WTC11 (cell line): ENCODE measurements at places on chromosomes 4 and X. TPM values are rescaled to one million over a fixed set of nuclear protein-coding genes. Genes with fewer than 3 reads are reported as not detected.

CENPVL3 gene
- 3.3 to 4.9 TPM (median 4.4 TPM) in 3 replicates for total RNA-seq

ZNF157 gene
- total RNA-seq = 1.7 to 2.0 TPM (median 1.8 TPM) in 3 replicates

DNA sequence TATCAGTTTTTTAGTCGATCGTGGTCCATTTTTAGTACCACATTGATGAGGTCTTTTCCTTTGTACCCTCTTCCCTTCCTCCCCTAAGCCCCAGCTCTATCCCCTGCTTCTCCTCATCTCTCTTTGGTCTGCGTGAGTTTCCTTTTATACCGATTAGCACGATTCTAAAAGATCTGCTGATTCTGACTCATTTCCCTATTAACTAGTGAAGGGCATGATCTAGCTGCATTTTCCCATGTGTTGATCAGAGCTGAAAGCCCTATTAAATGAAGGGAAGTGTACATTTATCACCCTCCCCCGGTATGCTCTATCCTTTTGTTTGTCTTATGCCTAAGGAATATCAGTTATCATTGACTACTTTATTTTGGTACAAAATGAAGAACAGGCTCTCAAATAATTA is 181.7 kb upstream of the NPY2R start:
- DNase-seq = no peak

- DNase-seq = no peak
These were observed 18.4 kb downstream of the WDFY3 start for GRCh38 chr4:84948056-84948455.
